ENCODE measurements at places on chromosomes 7 and 10. TPM values are rescaled to one million over a fixed set of nuclear protein-coding genes. Genes with fewer than 3 reads are reported as not detected.

TEX47 gene
- total RNA-seq = not detected

NEBL gene
- 10.5 TPM for total RNA-seq

RADIL gene
- total RNA-seq = 5.4 TPM

AFAP1L2 gene
- 6.2 TPM for total RNA-seq

CRHR2 gene
- 0.19 TPM for total RNA-seq

SPDYE2 gene
- total RNA-seq = not detected

All from H1 (cell line).